ENCODE measurements at places on chromosomes 5 and 9.

GRCh38 chr9:35816708-35817107 is 1.9 kb upstream of the HINT2 start:
- DNase-seq, result peak; percentile 23

DNA sequence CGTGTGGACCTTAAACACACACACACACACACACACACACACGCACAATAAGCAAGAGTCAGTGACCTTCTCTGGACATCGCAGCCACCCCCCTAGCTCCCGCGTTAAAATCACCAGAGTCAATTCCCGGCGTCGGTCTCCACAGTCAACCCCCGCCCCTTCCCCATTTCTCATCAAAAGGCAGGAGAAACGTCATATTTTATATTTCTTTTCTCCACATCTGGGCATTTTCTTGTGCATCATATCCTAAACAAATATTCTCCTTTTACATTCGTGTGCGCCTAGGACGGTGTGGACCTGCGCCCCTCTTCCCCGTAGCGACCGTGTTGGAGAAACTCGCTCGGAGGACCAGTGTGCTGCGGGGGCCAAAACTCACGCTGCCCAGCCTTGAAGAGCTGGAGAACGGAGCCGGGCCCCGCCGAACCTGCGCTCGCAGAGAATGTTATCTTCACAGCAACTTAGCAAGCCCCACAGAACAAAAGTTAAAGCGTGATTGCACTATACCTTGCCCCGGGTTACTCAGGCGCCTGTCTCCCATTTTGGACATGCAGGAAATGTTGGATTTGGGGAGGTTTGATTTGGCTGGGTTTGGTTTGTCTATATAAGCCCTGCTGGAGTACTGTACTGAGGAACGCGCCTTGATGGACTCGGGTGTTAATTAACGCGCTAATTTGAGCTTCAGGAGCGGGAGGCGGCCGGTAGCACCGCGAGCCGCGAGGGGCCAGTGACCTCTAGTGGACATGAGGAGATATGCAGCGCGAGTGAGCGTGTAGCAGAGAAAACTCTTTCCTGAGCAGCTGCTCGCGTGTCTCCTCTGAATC is 192.4 kb downstream of the MEF2C start:
- DNase-seq, result peak; percentile 65

DNA sequence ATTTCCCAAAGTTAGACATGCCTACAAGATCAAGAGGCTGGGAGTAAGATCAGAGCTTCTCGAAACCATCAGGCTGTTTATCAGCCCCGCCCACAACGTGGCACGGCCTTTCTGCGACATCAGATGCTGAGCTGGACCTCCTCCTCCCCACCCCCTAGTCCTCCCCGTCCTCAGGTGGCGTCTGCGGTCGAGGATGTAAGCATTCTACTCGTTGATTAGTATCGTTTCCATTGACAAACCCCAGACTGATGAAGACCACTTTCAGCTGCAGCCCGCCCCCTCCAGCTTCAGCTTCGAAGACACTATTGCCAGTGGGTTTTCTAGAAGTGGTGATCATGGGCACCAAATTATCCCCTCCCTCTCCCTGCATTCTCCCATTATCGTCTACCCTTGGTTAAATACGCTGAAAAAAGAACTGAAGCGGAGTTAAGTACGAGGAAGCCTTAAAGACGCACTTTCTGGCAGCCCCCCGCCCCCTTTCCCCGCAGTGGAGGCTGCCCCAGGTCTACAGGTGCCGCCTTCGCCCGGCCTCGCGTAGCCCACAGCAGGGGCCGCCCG is 1.1 kb downstream of the PPIC start:
- no peak for DNase-seq

DNA sequence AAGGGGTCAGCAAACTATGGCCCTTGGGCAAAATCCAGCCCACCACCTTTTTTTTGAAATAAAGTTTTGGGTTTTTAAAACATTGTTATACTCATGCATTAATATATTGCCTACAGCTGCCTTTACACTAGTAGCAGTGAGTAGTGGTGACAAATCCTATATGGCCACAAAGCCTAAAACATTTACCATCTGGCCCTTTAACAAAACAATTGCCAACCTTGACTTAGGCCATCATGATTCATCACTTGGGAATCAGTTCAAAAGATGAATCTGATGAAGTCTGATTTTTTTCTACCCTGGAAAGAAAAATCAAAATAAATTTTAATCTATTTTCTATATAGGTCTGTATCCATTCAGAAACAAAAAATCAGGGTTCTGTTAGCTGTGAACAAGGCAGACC is 484.9 kb downstream of the BNC2 start:
- peak; percentile 33 for DNase-seq

DNA sequence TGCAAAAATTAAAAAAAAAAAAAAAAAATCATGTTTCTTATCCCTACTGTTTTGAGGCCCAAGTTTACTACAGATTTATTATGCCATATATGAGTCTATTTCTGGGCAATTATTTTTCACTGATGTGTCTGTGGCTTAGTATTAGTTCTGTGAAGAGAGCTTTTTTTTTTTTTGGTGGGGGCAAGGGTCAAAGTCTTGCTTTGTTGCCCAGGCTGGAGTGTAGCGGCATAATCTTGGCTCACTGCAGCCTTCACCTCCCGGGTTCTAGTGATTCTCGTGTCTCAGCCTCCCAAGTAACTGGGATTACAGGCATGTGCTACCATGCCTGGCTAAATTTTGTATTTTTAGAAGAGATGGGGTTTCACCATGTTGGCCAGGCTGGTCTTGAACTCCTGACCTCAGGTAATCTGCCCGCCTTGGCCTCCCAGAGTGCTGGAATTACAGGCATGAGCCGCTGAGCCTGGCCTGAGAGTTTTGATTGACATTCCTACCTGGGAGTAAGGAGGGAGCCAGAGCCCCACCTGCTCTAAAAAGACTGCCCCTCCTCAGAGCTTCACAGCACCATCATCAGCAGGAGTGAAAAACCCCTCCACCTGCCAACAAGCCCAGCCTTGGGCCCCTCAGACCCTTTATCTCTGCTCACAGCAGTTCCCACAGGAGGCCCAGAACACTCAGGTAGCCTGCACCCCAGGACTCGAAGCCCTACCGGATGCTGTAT is 36.1 kb upstream of the JADE2 start:
- no peak for DNase-seq

DNA sequence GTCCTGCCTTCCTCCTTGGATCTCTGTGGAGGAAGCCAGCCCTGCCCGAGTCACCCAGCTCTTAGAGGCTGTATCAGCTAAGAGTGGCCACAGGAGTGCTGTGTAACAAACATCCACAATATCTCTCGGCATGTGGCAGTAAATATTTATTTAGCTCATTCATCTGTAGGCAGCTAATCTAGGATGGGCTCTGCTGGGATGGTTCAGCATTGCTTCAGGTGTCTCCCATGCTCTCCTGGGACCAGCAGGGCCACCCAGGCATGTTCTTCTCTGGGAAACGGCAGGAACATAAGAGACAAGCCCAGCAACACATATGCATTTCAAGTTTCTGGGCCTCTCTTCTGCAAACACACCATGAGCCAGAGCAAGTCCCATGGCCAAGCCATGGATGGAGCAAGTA is 56.1 kb downstream of the HRH2 start:
- no peak for DNase-seq

GRCh38 chr5:95780597-95780996 is 41.9 kb downstream of the GLRX start:
- no peak for DNase-seq

- DNase-seq, result peak; percentile 91
These were observed 252.3 kb upstream of the SLC24A2 start for GRCh38 chr9:20040991-20041696.

DNA sequence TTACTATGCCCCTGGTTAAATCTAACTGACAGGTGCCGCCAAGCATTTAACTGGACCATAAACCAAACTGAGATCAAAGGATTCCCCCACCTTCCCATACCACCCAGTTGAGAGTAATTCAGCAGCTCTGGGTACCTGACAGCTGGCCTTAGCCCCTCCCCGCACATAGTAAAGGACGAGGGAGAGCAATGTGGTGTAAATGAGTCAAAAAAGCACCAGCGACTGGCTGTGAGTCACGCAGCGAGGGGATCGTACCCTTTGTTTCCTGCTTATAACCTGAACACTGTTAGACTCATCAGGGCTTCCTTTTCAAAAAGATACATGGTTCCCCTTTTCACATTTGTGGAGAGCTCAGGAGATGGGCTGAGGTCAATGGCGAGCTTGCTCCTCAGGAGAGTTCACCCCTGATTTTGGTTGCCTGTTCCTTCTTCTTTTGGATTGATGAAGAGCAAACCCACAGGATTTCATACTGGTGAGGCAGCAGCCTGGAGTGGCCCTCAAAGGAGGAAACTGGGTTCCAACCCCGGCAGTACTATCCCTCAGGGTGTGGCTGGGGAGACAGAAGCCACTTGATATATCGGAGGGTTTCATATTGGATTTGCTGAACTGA is 71.5 kb downstream of the ANKRD33B start:
- no peak for DNase-seq

- DNase-seq, result no peak
These were observed 40.0 kb downstream of the AMBP start for GRCh38 chr9:114037961-114038723.

GRCh38 chr5:131109540-131110255 is 55.4 kb downstream of the HINT1 start:
- DNase-seq, result no peak
